ENCODE measurements at places on chromosomes 1 and 21.

GRCh38 chr1:194069168-194069830 is 882.9 kb upstream of the B3GALT2 start:
- no peak for DNase-seq

DNA sequence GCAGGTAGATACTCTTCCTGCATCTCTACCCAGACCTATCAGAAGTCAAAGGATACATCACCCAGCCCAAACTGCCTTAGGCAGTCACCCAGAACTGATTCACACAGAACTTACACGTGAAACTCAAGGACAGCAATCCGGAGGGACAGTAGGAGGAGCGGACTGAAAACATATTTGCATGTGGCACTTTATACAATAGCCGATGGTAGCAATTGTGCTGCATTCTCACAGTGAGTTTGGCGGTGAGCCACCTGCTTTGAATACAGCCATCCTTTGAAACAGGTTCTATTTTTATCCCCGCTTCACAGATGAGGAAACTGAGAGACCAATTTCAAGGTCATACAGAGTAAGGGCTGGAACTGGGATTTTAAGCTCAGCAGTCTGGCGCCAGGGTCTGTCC is 69.5 kb downstream of the EDEM3 start:
- DNase-seq, result no peak

GRCh38 chr1:30868833-30869435 is 39.6 kb downstream of the SDC3 start:
- peak; percentile 46 for DNase-seq

GRCh38 chr1:6776895-6777294 is 8.4 kb upstream of the CAMTA1 start:
- DNase-seq, result no peak

DNA sequence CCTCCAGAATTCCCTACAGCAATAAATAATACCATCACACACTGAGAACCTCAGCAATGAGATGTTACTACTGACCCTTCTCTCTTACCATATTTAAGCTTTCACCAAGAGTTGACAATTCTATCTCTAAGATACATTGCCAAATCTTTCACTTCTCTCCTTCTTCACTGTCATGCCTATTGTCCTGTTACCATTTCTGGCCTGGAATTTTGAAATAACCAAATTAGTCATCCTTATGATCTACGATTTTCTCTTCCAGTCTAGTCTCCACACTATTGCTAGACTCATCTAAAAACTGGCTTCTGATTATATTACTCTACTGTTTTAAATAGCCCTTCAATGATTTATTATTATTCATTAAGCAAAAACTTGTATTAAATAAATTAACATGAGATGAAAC is 656.1 kb upstream of the ADGRL4 start:
- DNase-seq, result no peak

- no peak for DNase-seq
Measured at GRCh38 chr1:180530501-180530900, 28.1 kb upstream of the ACBD6 start.

DNA sequence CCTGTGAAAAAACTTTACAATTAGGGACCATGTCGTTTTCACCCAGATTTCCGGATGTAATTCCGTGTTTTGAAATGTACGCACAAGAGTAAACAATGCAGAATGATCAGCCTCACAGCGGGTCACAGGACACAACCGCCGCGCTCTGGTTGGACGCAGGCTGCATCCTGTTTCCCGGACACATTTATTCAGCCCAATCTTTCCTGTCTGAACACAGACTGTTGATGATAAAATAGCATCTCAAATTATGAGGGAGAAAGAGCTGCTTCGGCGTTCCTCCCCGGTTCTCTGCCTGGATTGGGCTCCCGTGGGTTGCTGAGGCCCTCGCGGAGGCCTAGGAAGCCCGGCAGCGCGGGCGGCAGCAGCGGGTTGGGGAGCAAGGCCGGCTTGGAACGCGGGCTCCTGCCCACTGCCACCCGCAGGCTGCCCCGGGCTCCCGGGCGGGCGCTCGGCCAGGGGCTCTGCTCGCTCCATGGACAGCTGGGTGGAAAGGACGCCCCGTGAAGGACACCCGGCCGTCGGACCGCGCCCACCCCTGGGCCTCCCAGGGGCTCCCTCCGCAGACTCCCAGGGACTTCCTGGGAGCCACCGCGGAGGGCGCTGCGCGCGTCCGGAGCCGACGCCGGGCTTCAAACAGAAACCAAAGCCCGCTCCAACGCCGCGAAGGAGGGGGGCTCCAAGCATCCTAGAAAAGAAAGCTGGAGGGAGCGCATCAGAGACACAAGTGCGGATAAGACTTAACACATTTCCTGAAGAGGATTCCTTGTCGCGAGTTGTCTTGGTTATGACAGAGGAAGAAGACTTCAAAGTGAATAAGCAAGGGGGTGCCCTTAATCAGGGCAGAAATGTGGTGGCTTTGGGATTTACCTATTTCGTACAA is 122.3 kb downstream of the ESRRG start:
- DNase-seq, result peak; percentile 11

DNA sequence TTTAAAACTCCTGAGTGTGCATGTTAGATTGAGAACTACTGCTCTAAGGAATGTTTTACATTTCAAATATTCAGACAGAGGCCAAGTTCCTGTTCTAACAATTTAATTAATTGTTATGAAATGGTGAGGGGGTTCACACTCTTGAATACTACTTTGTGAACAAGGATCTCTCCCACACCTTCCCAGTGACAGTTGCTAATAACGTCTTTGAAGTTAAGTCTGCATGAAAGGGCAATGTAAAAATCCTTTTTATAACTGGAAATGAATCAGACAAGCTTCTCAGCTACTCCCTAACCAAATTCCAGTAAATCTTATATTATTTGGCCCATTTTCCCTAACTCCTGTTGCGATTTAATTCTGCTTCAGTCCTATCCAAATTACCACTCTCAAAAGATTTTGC is 828.5 kb upstream of the ADAMTS5 start:
- no peak for DNase-seq

DNA sequence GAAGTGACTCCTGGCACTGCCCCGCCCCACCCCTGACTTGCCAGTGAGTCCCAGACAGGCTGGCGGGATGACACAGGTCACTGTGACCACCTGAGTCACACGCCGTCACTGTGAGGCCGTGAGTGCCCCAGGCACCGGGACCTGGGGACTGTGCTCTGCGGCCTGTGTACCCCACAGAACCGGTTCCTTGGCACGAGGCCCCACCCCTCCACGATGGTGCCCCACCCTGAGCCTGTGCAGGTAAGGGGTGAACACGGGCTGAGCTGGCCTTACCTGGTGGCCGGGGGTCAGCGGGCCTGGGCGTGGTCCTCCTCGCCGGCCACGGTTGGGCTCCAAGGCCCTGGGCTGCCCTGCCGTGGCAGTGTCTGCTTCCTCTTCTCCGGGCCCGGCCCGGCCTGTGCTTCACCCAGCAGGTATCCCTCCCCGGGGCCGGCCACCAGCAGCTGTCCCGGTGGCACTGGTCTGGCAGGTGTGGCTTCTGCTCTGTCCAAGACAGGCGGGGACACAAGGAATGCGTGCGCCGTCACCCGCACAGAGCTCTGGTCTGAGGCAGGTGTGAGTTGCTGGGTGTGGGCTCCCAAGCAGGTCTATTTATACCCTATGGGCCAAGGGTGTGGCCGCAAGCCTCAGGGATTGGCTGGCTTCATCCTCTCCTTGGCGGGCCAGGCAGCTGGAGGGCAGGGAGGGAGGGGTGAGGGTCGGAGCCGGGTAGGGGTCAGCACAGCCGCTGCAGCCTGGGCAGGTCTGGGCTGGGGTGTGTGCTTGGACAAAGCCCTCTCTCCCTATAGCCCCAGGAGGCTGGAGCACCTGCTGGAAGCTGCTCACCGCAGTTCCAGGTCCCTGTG is at the start of gene RNF223:
TSS of gene RNF223 (minus strand) at position 564 of the 845 bp plus-strand sequence. CDS start 1,740 bp downstream, outside the sequence.
- no peak for DNase-seq

DNA sequence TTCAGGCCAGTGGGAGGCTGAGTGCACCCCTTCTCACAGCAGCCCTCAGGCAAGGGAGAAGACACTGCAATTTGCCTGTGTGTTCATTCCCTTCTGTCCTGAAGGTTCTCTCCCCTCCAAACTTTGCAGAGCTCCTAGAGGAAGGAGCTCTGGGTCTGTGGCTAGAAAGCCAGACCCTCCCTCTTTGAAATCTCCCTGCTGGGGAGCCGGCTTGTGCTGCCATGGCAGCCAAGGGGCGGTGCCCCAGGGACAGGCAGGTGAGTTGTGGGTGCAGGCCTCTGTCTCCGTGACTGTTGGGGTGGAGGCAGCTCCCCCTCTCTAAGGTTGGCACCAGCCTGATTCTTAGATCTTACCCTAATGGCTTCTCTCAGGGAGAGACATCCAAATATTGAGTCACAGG is 53.0 kb downstream of the OLFML2B start:
- DNase-seq, result no peak

DNA sequence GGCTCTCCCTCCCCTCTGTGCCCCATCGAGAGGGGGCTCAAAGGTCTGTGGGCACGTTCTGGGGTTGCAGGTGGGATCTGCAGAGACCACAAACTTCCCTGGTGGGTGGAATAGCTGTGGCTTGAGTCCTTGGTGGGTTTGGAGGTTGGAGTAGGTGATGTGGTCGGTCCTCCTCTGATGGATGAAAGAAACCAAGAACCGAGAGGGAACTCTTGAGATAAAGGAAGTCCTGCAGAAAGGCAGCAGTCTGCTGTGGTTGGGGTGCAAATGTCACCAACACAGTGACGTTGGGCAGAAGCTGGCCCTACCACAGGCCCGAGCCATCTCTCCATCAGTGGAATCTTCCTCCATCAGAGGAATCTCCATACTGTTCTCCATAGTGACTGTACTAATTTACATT is 171.8 kb downstream of the FCRL5 start:
- DNase-seq, result no peak

DNA sequence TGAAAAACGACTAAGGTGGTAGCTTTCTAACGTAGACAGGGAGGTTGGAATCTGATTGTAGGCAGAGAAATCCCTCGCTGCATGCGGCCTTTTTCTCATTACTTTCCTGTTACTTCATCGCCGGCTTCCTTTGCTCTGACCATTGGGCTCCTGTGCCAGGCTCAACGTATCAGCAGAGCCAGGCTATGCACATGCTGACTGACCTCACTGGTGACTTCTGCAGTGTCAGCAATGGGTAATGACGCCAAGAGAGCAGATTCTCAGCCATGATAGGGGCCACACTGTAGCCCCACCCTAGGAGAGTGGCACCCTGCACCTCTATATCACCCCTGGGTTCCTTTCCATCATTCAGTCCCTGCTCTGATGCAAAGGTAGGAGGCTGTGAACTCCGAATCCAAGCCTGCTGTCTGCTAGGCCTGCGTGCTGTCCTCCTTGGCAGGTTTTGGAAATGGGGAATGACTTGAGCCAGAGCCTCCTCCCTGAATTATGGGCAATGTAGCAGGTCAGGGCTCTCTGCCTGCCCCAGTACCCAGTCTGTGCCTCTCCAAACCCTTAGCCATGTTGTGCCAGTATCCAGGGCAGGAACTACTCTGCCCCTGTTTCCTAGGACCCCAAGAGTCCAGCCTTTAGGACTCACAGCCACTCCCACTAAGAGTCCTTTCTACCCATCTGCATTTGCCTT is 11.4 kb downstream of the PPFIA4 start:
- DNase-seq, result peak; percentile 1

DNA sequence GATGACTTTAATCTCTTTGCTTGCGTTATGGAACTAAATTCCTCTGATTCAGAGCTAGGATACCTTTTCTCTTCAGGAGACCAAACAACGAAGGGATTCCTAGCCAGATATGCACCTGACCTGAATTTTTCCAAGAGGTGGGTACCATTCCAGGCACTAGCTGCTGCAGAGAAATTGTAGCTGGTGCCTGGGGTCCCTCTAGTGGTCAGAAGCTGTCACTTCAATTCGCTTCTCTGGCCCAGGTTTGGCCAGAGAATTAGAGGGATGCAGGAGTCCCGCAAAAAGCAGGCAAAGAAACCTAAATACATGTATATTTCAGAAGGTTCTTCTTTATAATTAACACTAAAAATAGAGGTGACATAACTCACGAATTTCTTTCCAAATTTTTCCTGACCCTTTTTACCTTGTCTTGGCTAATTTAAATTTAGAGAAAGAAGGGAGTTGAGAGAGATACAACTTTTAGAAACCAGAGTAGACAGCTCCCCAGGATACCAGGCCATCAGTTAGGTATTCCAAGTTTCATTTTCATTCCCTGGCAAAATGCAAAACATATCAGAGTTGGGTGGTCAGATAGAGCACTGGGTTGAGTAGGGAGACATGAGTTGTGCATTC is 9.6 kb downstream of the ACKR1 start:
- peak; percentile 37 for DNase-seq

DNA sequence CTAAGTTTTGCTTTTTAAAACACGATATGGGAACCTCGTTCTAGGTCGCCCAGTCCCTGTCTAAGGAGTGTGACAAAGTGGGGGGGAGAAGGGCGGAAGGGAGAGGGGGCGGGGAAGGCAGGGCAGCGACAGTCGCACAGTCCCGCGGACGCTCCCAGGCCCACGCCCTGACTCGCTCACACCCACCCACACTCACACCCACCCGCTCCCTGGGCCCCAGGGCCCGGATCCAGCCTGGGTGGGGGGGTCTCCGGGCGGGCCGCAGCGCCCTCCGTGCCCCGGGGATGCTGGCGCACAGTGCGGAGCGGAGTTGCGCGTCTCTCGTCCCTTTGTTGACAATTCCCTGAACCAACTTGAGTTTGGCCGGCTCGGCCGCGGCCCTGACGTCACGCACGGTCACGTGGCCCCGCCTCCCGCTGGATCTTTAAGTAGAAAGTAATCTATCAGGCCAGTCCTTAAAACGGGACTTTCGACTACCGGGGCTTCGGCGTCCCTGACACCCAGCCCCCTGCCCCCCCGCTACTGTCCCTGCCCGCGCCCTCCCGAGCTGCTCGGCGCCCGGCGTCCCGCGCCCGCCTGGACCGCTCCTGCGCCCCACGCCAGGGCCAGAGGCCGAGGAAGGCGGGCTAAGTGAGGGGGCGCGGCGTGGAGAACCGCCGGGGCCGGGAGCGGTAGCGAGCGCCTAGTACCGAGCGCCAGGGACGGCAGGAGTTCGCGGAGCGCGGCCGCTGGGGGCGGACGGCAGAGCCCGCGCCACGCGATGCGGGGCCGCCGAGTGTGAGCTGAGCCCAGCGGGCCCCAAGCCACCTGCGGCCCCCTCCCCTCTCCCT is at the start of gene FOXD3:
TSS of gene FOXD3 (plus strand) at position 454 of the 830 bp plus-strand sequence. CDS start 492 bp downstream, outside the sequence.
- no peak for DNase-seq

GRCh38 chr1:240912821-240913220 is 300.9 kb upstream of the GREM2 start:
- no peak for DNase-seq

DNA sequence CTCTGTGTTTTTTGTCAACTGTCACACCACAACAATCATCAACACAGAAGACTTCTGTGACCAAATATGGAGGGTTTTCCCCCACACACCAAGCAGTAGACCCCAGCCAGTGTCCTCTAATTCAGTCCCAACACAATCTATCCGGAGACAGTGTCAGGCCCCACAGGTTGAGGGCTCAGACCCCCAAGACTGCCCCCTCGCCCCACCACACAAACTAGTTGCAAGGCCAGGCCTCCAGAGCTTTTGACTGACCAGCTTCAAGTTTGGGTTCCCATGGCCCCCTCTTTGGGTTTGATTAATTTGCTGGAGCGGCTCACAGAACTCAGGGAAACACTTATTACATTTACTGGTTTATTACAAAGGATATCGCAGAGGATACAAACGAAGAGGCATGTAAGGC is 37.2 kb downstream of the NEK2 start:
- DNase-seq, result no peak
